Bronchus fibroblast of lung (primary cell): ENCODE measurements at places on chromosomes 2 and 18. TPM values are rescaled to one million over a fixed set of nuclear protein-coding genes. Genes with fewer than 3 reads are reported as not detected.

The PRSS56 gene
- not detected in 2 replicates for total RNA-seq

The TMEM169 gene
- total RNA-seq: 0.45 and 1.0 TPM in 2 replicates

The TRIM54 gene
- total RNA-seq: 0.17 TPM in 1 of 2 replicates, not detected in the other

The TXNDC2 gene
- not detected in 2 replicates for total RNA-seq

The IGFBP5 gene
- 11.6 and 13.7 TPM in 2 replicates for total RNA-seq

The HOXD9 gene
- total RNA-seq: not detected in 2 replicates

The ELOA2 gene
- not detected in 2 replicates for total RNA-seq

The LDLRAD4 gene
- total RNA-seq: not detected in 2 replicates
